Aorta (tissue), 5 donors: ENCODE measurements at places on chromosomes 7 and 10.

DNA sequence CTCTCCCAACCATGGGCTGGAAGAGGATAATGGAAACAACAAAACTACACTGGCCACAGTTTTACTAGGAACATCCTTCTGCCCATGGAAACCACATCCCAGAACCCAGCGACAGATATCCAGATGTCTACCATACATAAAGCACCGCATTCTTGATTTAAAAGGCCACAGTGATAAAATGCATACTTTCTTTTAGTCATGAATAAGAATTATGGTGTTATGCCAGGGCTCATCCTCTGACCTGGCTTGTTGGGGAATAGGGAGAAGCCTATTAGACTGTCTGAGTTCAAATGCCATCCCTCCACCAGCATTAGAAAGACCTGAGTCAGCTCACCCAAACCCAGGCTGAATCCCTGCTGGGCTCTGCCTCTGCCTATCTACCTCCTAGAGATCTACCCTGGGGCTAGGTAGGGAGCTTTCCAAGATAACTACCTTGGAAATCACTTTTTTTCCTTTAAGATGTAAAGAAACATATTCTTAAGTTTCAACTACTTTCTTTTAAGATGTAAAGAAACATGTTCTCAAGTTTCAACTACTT lies 5.2 kb downstream of the ABCA13 start:
- DNase-seq, result no peak

DNA sequence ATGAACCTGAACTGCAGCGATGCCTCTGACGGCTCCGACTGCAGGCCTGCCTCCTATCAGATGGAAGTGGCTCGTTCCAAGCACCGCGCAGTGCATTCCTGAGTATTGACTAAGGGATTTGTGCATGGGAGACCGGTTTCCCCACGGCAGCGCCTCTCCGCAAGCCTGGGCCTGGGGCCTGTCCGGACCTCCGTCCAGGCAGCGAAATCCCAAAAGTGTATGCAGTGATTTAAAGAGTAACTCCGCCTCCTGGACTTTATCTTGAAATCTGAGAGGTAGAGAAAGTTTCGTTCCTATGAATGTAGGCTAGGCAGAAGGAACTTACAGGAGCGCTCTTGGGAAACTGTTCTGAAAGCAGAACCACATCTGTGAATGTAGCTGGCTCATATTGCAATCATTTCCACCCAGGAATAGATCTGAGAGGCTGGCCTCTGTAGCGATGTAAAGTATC lies 106.2 kb upstream of the CELF2 start:
- DNase-seq, result peak; percentile 93

DNA sequence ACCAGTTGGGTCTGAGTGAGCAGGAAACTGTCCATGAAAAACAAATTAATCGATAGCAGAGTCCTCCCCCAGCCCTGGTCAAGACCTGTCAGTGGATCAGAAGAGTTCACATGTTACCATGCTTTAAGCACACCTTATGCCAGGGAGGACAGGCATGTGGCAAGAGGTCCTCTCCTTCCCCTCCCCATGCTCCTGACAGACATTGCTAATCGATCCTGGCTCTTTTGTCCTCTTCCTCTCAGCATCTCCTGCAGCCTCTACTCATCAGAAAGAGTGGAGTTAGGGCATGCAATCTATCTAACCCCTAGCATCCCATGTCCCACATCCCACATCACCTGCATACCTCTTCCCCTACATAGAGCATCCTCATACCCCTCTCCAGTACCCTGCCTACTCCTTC lies 117.1 kb upstream of the TCF7L2 start:
- DNase-seq, result no peak

GRCh38 chr10:1524540-1524939 lies 212.8 kb downstream of the ADARB2 start:
- no peak for DNase-seq

- no peak for DNase-seq
Observed at GRCh38 chr7:156865493-156865892, 27.5 kb downstream of the LMBR1 start.

DNA sequence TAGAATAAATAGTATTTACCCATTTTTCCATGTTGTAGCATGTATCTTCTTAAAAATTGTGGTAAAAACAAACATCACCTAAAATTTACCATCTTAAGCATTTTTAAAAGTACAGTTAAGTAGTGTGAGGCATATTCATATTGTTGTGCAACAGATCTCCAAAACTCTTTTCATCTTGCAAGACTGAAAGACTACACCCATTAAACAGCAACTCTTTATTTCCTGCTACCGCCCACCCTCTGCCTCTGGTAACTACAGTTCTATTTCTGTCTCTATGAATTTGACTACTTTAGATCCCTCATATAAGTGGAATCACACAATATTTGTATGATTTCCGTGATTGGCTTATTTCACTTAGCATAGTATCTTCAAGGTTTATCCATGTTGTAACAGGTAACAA lies 40.0 kb upstream of the AGBL3 start:
- no peak for DNase-seq

- no peak for DNase-seq
Observed at GRCh38 chr7:116938678-116939077, 14.6 kb upstream of the ST7 start.

DNA sequence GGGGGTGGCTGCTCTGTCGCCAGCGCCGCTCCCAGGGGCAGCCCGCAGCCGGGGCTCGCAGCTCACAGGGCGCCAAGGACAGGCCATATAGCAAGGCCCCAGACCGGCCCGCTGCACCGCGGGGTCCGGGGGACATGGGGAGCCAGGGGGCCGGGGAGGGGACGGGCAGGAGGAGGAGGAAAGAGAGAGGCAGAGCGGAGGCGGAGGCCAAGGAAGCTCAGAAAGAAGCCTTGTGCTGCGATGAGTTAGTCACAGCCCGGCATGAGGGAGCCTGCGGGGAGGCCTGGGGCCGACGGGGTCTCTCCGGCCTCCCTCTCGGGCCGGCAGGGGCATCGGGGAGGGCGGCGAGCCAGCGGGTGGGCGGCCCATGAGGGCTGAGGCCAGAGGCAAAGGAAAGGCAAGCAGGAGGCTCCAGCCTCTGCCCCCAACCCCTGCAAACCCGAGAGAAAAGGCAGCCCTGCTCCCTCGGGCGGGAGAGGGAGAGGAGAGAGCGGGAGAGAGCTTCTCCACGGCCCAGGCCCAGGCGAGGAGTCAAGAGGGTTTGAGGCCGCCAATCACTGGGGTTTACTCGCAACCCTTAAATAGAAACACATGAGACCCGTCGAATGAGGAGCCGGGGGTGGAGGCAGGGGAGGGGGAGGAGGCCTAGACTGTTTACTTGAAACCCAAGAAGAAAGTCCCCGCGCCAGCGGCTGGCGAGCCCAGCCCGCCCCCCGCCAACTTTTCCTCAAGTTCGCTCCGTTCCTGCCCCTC lies 167.9 kb downstream of the NEURL1 start:
- peak; percentile 91 for DNase-seq

- no peak for DNase-seq
Observed at GRCh38 chr7:13111230-13111629, 423.8 kb downstream of the ARL4A start.

DNA sequence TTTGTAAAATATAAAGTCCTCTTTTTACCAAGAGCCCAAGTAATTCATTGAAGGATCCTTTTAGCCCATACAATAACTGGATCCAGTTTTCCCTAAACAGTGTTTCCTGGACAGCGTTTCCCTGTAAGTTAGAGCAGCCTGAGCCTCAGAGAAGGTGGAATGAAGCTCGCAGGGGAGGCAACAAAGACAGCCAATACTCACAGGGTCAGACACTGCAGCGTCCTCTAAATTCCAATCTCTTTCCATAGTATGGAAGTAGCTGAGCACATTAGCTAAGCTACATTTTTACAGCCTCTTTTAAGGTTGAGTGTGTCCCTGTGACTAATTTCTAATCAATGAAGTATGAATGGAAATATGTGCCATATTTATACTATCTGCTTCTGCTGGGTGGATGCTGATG lies 193.5 kb downstream of the GRM3 start:
- no peak for DNase-seq

DNA sequence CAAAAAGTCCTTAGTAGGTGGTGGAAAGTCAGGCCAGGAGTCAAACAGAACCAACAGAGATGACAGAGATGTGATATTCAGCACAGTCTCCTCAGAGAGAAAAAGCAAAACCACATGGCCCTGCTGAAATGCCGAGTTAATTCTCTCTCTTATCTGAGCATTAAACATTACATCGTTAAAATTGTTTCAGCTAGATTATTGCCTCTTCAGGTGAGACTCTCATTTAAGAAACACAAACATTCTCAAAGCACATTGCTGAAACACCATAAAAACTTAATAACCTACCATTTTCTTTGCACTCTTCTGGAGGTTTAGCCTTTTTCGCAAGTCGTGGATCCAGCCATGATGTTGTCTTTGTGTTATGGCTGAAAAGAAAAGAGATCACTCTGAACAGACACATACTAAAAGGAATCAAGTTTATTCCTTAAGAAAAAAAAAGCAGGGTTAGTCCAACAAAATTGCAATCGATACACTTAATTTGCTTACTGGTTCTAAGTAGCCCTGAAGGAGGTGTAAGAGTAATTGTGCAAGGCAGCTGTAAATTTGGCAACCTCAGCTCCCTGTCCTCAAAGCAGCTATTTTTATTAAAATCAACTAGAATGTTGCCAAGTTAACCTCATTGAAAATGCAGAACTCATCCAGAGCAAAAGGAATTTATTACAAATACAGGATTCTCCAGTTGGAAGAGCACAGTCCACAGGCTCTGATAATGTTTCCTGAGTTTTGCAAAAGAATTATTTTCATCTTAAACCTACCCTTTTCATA lies 691.1 kb downstream of the PHTF2 start:
- no peak for DNase-seq
